ENCODE measurements at places on chromosomes 12 and 14.
A peak's percentile ranks its signal among the peaks of the same experiment; 100 is the strongest.

GRCh38 chr12:70830221-70831061 is 90.1 kb downstream of the PTPRR start:
- no peak for DNase-seq

- DNase-seq = no peak
Measured at GRCh38 chr12:51797301-51797700, 51.2 kb downstream of the FIGNL2 start.

- DNase-seq = no peak
Measured at GRCh38 chr14:70881549-70882177, 25.6 kb upstream of the PCNX1 start.

DNA sequence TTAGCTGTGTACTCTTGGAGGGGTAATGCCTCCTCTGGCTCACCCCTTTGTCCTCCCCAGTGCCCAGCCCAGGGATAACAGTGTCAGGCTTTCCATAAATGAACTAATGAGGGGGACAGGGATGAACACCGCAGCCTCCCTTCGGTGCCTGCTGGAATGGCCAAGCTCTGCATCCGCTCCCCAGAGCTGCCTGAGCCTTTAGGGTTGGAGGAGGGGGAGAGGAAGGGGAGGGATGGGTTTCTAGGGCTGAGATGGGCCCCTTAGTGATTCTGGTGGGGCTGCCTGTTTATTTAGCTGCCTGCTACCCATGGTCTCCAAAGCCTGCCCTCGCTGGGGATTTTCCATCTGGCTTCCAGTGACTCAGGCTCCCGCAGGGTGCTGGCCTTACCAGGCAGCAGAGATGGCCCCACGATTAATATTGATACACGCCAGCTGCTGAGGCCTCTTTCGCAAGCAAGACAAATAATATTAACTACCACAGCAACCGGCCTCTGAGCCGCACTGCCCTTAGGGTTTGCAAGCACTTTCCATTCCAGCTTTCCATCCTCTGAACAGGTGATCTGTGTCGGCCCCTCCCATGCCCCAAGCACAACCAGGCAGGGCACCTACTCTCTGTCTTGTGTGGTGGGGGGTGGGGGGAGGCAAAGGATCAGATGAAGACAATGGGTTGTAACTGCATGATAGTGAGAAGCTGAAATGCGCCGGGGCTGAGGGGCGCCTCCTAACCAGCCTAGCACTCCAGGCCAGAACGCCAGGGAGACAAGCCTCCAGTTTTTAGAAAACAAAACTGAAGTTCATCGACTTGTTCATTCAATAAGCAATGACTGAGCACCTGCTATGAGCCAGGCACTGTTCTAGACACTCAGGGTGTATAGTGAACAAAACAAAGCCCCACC is 56.7 kb downstream of the C14orf132 start:
- no peak for DNase-seq

DNA sequence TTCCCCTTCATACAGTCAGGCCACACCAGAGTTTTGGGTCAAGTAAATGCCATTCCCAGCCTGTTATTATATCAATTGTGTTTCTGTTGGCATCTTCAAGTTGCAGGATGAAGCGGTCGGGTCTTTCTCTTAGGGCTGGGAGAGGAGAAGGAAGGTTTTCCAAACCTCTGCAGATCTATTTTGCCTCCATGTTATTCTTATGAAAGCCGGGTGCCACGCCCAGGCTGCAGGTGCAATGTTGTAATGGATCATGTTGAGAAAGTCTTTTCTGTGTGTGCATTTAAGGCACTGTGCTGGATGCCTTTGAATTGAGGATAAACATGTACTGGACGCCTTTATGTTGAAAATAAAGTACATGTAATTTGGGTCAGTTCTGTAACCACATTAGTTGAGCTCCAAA is 164.4 kb upstream of the HIF1A start:
- DNase-seq = no peak

DNA sequence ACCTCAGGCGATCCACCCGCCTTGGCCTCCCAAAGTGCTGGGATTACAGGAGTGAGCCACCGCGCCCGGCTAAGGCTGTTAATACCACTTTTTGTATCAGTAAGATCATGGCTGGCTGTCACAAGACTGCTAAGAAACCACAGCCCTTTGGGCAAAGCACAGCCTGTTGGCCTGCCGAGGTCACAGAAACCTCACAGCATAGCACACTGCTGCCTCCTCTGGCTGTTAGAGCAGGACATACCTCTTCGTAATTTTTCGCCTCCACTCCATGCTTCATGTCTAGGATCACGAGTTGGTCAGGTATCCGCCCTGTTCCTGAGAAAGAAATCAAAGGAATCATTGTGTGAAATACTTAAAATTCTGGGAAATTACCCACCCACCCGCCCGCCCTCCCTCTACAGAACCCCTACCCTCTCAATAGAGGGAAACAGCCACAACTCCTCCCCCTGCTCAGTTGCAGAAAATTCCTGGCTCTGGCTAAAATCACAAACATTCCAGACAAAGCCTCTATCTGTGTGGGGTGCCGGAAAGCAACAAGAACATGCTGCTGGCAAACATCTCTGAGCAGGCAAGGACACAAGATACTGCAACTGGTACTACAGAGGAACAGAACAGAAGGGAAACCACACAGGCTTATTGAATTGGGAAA is 20.7 kb upstream of the NEK9 start:
- no peak for DNase-seq

GRCh38 chr14:92519246-92520101 is 5.9 kb downstream of the RIN3 start:
- no peak for DNase-seq

DNA sequence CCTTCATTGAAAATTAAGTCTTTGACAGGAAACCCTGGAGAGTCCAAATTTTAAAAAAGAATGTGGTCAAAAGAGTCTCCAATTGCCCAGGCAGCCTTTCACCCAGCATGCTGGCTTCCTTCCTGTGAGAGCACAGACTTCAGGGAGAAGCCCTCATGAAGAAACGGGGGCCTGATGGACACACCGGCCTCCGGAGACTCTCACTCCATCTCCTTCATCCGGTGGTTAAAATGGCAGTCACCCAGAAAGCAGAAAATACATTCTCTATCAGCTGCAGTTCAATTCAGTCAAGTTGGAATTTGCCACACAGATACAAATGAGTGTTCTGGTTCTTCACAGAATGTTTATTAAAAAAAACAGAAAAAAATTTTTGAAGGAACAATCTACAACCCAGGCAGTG is 56.5 kb downstream of the CPM start:
- DNase-seq = no peak

DNA sequence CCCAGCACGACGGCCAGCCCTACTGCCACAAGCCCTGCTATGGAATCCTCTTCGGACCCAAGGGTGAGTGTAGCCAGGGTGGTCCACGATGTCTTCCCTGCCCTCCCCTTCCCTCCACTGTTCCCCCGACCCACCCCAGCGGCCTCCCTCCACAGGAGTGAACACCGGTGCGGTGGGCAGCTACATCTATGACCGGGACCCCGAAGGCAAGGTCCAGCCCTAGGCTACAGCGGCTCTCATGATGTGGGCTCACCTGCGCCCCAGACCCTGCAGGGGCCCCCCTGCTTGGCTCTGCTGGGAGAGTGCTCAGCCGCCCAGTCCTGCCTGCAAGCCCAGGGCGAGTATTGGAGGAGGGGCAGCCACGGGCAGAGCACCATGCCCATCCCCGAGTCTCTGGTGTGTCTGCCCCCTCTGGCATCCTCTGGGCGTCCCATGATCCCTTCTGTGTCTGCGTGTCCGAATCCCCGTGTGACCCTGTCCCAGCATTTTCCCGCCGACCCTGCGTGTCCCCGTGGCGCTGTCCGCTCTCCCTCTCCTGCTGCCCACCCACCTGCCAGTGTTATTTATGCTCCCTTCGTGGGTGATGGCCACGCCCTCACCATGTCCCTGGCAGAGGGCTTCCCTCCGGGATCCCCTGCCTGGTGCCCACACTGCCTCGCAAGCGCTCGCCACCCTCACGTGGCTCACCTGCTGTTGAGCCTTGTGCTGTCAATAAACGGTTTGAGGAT is 5.0 kb downstream of the CRIP2 start:
- no peak for DNase-seq

- no peak for DNase-seq
Measured at GRCh38 chr14:78278464-78279250, 108.5 kb downstream of the NRXN3 start.

- no peak for DNase-seq
Measured at GRCh38 chr12:132186208-132186856, 42.1 kb downstream of the NOC4L start.

DNA sequence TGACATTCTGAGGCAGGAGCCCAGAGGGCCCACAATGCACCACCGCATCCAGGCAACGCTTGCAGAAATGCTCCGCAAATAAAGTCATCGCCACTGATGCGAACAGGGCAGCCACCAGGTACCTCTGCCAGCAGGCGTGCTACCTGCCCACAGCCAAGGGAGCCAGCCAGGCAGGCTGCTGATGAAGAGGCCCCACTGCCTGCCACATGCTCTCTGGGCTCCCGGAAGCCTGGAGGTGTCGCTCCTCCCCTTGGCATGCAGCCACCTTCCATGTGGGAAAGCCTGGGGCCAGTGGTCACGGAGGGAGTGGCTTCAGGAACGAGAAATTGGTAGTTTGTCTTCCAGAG is 14.7 kb downstream of the GPR132 start:
- DNase-seq = no peak

DNA sequence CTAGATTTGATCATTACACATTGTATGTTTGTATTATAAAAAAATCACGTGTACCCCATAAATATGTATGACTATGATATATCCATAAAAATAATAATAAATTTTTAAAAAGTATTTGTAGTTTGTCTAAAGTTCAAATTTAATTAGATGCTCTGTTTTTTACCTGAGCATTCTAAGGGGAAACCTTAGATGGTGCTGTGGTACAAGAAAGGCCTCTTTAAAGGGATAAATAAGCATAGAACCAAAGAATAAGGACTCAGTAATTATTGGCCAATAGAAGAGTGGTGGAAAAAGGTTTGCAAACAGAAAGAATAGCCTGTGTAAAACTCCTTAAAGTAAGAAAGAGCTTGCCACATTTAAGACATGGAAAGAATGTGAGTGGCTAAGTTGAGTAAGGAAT is 580.1 kb upstream of the SEL1L start:
- DNase-seq = no peak

GRCh38 chr12:1832801-1833595 is 12.6 kb downstream of the LRTM2 start:
- no peak for DNase-seq

DNA sequence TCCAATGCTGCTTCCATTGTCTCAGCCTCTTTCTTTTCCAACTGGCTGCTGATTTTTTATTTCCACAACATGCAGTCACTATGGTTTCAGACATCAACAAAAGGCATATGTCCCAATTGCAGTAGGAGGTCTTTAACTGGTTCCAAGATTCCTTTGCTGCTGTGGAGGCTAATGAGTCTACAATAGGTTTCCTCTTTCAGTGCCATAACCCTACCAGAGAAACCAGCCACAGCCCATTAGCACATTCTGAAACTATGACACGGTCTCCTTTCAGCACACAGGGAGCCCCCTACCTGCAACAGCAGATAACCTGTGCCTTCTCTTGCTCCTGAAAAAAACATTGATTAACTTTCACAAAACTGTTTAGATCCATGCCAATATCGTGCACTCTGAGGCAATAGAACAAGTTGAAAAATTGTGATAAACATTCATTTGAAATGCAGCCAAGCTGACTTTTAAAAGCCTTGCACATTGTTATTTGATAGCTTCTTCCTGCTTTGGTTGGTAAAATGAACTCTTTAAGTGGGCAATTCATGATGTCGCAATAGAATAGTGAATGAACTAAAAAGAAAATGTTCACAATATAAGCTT is 32.4 kb downstream of the PLEKHG7 start:
- DNase-seq = no peak

- DNase-seq = no peak
Measured at GRCh38 chr12:25416516-25416915, 136.6 kb downstream of the LMNTD1 start.

GRCh38 chr14:45705940-45706534 is 453.0 kb upstream of the MIS18BP1 start:
- no peak for DNase-seq

- peak; percentile 30 for DNase-seq
Measured at GRCh38 chr14:105093431-105094192, 28.4 kb upstream of the GPR132 start.

DNA sequence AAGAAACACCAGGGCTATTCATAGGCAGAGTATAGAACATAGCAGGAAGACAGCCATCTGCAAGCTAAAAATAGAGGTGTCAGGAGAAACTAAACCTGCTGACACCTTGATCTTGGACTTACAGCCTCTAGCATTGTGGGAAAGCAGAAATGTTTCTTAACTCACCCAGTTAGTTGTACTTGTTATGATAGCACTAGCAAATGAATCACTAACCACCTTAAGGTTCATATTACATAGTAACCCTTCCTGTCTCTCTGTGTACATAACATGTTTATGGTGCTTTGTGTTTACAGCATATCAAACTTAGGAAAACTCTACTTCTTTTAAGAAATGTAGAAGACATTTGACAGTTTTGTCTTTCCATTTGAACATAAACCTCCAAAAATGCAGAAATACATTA is 1031.3 kb downstream of the FSCB start:
- DNase-seq = no peak

DNA sequence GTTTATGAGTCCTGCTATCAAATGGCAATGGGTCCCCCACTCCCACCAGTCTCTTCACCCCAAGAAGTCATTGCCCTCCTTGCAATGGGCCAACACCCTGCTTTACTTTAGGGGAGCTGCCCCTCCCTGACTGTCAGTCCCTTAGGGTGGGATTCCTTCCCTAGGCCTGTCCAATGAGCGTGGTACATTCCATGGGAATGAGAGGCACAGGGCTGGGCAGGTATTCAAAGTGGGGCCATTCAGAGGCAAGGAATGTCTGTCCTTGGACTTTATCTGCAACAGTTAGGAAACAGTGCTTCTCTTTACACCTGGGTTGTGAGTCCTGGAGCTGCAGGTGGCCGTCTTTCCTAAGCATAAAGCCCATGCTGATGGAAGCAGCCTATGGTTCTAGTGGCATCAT is 40.8 kb downstream of the TMEM132C start:
- no peak for DNase-seq

- peak; percentile 52 for DNase-seq
Measured at GRCh38 chr12:68175557-68176061, 16.1 kb upstream of the IFNG start.

DNA sequence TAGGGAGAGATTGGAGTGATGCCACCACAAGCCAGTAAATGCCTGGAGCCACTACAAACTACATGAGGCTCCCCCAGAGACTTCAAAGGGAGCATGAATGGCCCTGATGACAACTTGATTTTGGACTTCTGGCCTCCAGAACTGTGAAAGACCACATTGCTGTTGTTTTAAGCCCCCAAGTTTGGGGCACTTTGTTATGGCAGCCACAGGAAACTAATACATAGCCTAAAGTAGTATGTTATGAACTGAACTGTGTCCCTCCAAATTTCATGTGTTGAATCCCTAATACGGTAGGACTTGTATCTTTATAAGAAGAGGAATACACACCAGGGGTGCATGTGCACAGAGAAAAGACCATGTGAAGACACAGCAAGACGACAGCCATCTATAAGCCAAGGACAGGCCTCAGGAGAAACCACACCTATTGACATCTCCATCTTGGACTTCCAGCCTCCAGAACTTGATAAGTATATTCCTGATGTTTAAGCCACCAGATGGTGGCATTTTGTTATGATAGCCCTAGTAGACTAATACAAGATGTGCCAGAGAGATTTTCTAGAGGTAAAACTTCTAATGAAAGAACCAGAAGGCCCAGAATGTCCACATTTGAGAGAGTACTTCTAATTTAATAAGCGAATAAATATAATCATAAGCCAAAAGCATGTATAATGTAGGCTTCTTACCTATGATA is 127.1 kb upstream of the BMP4 start:
- DNase-seq = no peak
